ENCODE measurements at places on chromosomes 13 and 19.

GRCh38 chr19:38149661-38150061, 74.4 kb downstream of the DPF1 start:
- DNase-seq: no peak

GRCh38 chr19:54133312-54133956, 4.1 kb upstream of the CNOT3 start:
- no peak for DNase-seq

GRCh38 chr13:77548095-77548494, 12.6 kb downstream of the SCEL start:
- no peak for DNase-seq

GRCh38 chr19:13926715-13927114, 11.5 kb downstream of the PODNL1 start:
- DNase-seq: no peak

DNA sequence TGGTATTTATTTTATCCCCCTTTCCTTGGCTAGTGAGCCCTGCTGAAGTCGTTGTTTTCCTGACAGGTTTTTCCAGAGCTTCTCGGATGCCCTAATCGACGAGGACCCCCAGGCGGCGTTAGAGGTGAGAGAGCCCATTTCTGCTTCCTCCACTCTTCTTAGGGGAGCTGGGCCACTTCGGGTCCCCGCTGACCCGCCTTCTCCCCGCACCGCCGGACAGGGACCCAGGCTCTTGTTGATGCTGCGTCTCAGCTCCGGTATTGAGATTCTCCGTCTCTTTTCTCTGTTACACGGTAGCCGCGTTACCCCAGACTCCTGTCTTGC, 306 bp downstream of the SUGT1 start:
- DNase-seq: no peak

- no peak for DNase-seq
Measured at GRCh38 chr13:86974995-86975328, 696.2 kb upstream of the SLITRK5 start.

DNA sequence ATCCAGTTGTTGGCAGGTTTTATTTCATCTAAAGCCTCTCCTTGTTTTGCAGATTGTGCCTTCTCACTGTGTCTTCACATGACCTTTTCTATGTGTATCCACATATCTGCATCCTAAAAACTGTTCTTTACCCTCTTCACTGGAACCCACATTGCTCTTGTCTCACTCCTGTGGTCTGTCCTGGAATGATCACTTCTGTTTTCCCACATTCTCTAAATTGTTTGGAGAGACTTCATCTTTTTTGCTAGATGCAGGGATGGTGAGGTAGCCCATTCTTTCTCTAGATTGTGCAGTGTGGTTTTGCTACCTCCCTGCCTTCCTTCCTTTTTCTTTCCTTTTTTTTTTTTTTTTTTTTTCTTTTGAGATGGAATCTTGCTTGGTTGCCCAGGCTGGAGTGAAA, 608.6 kb upstream of the MIR17HG start:
- no peak for DNase-seq

DNA sequence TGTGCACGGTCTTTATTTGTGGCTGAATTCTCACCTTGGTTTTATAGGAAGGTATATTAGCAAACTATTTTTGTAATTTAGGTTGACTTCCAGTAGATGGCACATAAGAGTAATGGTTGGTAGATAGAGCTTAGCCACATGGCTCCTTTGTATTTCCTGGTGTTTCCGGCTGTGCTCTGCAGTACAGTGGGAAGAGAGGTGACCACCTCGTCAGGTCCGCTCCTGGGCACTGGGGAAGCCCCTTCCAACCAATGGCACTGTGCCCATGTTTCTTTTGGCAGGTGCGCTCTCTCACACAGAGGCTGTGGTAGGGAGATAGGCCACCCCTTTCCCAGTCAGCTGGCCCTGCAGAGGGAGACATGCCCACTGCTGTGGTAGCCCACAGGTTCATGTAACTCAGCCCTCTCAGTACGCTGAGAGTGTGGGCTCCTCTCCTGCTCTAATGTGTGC, 74.3 kb upstream of the ATP12A start:
- no peak for DNase-seq

GRCh38 chr19:5627395-5627904, 4.6 kb downstream of the SAFB start:
- peak; percentile 26 for DNase-seq

- no peak for DNase-seq
Measured at GRCh38 chr19:54255105-54255775, 1.8 kb downstream of the LILRB5 start.

DNA sequence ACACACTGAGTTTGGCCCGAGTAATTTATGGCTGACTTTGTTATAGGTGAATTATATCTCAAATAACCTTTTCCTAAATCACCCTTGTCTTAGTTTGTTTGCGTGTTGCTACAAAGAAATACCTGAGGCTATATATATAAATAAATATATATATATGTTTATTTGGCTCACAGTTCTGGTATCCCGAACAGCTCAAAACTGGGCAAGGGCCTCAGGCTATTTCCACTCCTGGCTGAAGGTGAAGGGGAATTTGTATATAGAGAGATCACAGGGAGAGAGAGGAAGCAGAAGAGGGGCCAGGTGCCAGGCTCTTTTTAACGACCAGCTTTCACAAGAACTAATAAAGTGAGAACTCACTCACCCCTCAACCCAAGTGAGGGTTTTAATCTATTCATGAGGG, 159.9 kb upstream of the STARD13 start:
- DNase-seq: no peak

DNA sequence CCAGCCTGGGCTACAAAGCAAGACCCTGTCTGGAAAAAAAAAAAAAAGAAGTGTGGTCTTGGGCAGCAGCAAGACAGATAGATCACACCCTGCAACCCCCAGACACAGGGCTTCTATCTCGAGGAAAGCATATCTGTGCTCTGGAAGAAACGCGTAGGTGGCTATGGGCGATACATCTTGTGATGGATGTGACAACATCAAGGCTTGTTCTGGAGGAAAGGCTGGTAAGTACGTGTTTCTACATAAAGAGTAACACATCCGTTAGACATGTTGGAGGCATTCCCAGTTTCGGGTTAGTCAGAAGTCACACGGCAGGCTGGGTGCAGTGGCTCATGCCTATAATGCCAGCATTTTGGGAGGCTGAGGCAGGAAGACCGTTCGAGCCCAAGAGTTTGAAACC, 6.6 kb upstream of the DHDH start:
- no peak for DNase-seq

- no peak for DNase-seq
Measured at GRCh38 chr13:28166257-28166656, 27.9 kb downstream of the PAN3 start.

DNA sequence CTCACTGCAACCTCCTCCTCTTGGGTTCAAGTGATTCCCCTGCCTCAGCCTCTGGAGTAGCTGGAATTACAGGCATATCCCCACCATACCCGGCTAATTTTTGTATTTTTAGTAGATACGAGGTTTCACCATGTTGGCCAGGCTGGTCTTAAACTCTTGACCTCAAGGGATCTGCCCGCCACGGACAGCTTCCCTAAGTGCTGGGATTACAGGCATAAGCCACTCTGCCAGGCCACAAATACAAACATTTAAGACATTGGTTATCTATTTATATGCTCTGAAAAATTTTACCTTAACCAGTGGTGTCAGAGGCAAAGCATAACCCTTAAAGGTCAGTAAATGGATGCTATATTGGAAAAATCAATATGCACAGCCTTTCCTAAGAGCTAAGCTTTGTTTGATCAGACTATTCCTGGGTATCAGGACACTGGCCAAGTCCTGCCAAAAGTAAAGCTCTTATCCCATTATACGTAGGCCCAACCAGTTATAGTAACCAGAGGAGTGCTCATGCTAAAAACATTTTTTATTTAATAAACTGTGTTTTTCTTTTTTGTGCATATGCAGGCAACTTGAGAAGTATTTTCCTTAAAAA, 56.4 kb upstream of the STARD13 start:
- DNase-seq: no peak

DNA sequence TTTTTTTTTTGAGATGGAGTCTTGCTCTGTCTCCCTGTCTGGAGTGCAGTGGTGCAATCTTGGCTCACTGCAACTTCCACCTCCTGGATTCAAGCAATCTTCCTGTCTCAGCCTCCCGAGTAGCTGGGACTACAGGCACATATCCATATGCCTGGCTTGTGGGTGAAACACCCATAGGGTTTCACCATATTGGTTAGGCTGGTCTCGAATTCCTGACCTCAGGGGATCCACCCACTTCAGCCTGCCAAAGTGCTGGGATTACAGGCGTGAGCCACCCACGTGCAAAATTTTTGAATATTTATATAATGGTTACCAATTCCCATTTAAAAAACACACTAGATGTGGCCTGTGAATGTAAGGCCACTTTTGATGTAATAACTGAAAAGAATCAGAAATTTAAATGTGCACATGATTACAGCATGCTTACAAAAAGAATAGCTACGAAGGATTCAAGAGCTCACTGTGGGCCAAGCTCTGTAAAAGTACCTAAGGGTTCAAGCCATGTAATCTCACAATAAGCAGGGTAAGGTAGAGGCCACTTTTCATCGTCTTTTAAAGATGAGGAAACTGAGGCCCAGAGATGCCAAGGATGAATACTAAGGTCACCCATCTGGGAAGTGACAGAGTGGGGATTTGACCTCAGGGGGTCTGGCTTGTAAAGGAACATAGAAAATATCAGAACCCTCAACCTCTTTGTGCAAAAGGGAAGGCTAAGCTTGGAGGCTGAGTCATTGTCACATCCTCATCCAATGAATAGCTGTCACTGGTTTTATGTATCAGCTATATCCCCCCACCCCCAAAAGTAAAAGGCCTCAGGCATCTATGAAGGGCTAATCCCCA, 17.8 kb downstream of the TNFSF14 start:
- DNase-seq: no peak

- peak; percentile 61 for DNase-seq
Measured at GRCh38 chr19:1624458-1624857, 19.2 kb upstream of the UQCR11 start.

- DNase-seq: no peak
Measured at GRCh38 chr19:45766869-45767346, 2.1 kb downstream of the SIX5 start.

GRCh38 chr19:44762038-44762437, 13.5 kb downstream of the BCL3 start:
- no peak for DNase-seq

- DNase-seq: peak; percentile 75
Measured at GRCh38 chr19:4911786-4912672, 2.7 kb downstream of the UHRF1 start.

DNA sequence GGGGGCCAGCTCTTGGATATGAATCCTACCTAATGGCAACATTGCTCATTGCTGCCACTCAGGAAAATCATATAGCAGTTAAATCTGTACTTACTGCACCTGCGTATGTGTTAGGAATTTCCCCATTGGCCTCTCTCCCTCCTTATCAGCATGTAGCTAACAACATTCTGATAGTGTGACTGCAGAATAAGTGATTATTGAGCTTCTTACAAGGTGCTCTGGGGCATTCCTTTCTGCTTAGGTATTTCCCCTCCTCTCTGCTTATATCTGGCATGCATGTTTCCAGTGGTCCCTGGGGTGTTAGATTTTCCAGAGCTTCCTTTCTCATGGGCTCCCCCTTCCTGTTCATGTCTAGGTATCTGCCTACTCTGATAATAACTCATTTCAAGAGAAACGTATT, 414.1 kb upstream of the SLITRK1 start:
- no peak for DNase-seq

DNA sequence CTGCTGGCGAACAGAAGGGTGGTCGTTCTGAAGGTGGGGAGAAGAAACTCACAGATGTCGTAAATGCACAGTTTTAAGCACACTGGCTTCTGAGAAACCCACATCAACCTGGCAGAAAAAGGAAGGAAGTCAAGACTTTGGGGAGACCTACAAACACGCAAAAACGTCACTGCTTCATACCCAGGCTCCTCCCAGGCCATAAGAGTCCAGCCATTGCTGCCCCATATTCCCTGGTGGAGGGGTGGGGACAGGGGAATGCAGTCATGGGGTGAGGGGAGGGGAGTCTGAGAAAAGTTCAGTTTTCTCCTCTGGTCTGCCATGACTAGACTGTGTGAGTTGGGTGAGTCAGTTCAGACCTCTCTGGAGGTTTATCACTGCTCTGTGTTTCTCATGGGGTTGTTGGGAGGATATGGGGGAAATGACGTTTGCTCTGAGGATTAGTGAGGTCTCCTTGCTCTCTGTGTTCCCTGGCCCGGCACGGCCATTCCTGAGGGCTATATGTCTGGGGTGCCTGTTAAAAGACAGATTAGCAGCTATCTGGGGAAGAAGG, 139.0 kb downstream of the FLT1 start:
- peak; percentile 6 for DNase-seq

DNA sequence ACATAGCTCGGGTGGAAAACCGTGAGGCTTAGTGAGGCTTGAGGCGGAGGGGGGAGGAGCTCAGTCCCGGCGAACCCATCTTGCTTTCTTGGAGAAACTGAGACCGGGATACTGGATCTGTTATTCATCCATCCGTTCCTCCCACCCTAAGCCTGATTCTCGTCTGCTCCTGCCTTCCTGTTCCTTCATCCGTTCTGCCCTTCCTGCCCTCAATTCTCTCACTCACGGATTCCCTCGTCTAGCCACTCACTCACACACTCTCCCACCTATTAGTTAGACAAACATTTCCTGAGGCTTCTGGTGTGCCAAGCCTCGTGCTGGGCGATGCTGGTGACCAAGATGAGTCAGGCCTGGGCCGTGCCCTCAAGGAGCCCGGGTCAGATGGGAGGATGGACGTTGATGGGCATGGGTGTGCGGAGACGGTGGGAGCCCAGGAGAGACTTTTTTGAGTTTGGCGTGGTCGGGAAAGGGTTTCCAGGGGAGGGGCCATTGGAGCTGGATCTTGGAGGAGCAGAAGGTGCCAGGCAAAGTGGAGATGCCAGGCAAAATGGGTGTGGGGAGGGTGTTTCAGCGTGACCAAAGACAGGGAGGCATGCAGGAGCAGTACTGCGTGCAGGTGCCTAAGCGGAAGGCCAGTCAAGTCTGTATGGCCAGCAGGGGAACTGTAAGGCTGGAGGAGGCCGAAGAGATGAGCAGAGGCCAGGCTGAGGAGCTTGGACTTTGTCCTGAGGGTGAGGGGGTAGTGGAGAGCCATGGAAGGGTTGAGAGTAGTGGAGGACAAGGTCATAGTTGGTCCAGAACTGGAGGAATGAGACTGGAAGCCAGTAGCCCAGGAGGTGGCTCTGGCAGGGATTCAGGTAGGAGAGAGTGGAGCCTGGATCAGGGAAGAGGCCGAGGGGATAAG, 7.4 kb upstream of the CNFN start:
- no peak for DNase-seq
